ENCODE measurements at places on chromosomes 6 and 20. TPM values are rescaled to one million over a fixed set of nuclear protein-coding genes. Genes with fewer than 3 reads are reported as not detected.

Gene KHDC1
- polyA plus RNA-seq = 4.2 TPM

DNA sequence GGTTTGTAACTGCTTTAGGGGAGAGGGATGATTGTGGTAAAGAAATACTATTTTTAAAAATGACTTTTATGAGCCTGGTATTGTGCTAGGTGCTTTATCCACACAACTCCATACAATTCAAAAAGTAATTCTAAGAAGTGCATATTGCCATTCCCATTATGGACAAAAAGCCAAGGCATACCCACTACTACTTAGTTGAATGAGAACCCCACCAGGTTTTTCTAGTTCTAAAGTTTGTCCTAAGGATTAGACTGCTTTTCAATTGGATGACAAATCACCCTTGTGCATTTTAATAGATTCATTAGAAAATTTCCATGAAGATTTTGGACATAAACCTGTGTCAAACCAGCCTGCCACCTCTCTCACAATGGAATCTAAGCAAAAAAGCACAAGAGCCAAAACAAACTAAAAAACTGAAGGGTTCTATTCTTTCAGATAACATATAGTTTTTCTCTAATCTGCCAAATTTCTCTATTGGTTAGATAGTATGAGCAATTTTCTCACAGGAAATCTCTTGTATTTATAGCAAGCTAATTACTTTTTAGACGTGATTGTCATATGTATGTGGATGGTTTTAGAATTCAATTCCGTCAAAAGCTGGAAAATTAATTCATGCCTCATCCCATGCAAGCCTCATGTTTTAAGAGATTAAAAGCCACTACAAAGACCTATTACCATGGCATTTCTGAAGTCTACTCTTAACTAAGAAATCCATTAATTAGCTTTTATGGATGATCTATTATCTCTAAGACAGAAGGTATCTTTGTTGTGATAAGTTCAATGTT is 325.5 kb downstream of the RNGTT start:
- no peak for DNase-seq

DNA sequence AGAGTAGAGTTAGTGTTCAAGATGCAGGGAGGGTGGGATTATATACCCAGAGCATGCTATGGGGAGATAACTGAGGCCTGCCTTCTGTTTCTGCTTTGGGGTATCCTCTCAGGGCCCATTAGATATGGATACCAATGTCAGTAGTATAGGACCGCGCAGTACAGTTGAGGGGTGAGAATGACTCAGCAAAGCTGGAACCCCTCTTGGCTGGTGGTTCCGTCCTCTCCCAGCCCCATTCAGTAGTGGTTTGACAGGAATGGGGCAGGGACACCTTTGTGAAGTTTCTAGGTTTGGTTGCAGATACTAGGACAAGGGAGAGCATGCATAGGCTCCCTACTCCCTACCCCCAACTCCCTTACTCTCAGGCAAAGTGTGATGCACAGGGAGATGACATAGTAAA is 47.8 kb downstream of the EIF2S2 start:
- DNase-seq = no peak

DNA sequence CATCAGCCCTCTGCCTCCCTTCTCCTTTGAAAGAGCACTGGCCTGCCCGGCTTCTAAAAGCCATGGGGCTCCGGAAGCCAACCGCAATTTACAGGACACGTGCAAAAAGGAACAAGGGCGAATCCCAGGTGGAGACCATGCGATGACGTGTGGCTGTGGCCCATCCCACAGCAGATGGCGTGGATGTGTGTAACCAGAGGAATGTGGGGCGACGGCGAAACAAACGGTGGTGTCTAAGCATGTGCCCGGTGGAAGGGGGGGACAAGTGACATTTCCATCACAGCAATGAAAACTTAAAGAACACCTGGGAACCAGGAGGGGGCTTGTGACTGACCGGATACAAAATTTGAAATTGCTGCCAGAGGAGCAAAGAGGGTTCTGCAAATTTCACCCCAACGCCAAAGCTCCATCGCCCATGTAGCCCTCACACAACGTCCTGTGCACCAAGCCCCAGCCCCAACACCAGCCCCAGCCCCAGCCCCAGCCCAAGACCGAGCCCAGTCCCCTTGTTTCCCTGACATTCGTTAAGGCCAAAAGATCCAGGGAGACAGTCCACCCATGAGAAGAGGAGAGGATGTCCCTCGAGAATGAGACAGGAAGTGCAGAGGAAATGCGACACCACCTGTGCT is 159.7 kb upstream of the ZNF337 start:
- no peak for DNase-seq

DNA sequence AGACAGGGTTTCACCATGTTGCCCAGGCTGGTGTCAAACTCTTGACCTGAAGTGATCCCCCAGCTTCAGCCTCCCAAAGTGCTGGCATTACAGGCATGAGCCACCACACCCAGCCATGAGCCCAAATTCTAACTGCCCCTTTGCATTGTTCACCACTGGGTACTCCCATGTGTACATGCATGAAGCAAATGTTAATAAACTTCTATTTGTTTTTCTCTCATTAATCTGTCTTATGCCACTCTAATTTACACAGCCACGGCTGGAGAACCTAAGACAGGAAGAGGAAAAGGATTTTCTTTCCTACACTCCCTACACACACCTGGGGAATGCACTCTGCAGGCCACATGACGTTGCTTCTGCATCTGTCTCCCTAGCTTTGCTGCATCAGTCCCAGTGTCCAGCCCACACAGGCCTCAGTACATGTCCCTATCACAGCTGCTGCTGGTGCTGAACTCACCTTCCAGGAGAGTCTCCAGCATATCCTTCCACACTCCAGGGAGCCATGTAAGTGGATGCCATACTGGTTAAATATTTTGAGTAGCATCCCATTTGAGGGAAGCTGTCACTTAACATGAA is 13.3 kb downstream of the OR2H2 start:
- no peak for DNase-seq

DNA sequence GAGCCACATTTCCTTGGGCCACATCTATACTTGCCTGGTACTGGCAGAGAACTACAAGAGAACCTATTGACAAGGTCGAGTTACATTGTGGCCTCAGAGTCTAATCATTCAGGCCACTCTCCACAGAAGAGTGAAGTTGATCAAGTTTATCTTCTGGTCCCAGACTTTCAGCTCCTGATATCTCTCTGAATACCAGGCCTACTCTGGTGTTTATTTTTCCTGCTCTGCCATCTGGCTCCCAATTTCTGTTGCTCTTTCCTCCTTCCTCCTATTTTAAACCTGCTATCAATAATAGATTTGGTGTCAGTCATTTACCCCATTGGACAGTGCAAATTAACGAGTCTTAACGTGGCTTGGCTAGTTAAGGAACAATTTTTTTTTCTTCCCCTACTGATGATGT is 46.6 kb downstream of the SCGN start:
- DNase-seq = no peak

- DNase-seq = no peak
Observed at GRCh38 chr6:33607126-33607783, 13.9 kb upstream of the ITPR3 start.
